Occipital lobe (tissue), 3 donors: ENCODE measurements at places on chromosomes 13 and 19. TPM values are rescaled to one million over a fixed set of nuclear protein-coding genes. Genes with fewer than 3 reads are reported as not detected.

GRCh38 chr19:41442473-41443355 lies at the start of gene ERICH4:
ERICH4 (plus strand) TSS chr19:41443156; CDS start chr19:41443170, 14 bp downstream.
- no peak for DNase-seq

DNA sequence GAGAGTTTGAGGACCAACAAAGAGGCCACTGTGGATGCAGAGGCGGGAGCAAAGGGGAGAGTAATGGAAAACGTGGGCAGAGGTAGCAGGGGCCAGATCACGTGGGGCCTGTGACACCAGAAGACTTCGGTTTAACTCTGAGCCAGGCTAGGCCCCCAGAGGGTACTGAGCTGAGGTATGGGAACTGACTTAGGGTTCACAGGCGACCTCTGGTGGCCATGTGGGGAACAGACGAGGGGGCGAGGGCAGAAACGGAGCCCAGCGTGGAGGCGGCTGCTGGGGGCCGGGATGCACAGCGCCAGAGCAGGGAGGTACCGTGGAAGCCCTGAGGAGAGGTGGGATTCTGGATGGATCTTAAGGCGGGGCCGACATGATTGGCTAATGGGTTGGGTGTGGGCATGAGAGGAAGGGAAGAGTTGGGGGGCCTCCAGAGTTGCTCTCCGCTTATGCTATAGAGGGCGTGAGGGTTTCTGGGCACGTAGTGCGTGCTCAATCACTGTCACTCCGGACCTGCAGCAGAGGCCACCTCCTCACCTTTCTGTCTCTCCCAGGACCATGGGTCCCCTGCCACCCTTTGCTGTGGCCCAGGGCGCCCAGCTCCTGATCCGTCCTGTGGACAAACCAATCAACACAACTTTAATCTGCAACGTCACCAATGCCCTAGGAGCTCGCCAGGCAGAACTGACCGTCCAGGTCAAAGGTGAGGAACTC lies 13.7 kb downstream of the PVR start:
- DNase-seq = no peak

DNA sequence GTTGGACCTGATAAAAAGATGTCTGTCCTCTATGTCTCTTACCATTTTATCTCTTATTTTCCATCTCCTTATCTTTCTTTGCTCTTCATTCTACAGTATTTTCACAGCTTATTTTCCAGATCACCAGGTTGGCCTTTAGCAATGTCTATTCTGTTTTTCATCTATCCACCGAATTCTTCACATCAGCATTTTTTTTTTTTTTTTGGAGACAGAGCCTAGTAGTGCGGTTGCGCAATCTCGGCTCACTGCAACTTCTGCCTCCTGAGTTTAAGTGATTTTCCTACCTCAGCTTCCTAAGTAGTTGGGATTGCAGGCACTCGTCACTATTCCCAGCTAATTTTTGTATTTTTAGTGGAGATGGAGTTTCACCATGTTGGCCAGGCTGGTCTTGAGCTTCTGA lies 49.0 kb downstream of the DNAJC15 start:
- DNase-seq = no peak

Gene LRRC63
- total RNA-seq = 2.0 TPM

- DNase-seq = no peak
Measured at GRCh38 chr13:32746474-32746873, 160.2 kb downstream of the PDS5B start.

DNA sequence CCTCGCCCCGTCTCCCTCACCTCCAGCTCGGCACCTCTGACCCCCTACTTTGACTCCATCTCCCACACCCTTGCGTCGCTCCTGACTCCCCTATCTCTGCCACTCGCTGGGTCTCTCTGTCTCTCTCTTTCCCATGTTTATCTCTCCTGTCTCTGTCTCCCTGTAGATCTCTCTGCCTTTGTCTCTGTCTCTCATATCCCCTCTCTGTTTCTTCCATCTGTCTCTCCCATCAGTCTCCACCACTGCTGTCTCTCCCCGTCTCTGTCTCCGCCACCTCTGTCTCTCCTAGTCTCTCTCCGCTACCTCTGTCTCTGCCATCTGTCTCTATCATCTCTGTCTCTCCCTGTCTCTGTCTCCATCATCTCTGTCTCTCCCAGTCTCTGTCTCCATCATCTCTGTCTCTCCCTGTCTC lies 12.4 kb upstream of the BBC3 start:
- no peak for DNase-seq

Gene PINLYP
- total RNA-seq = 13.3 TPM

DNA sequence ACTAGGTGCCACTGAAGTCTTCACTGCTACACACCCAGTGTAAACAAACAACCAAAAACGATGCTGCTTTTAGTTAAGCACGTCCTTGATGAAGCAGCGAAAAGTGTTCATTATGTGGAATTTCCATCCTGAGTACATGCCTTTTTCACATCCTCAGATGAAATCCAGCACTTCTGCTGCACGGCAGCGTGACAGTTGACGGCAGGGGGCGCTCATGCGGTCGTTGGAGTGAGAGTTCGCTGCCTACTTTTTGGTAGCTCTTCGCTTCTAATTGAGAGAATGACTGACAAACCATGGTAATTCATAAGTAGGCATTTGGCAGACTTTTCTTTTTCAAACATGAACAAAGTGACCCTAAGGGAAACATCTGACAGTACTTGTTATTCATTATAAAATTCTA lies 1124.9 kb downstream of the EFNB2 start:
- DNase-seq = no peak

Gene SLC1A6
- 72.2 TPM for total RNA-seq

GRCh38 chr19:19297759-19298158 lies 22.6 kb downstream of the SUGP1 start:
- DNase-seq = no peak

Gene ZNF829
- total RNA-seq = 8.7 TPM

- DNase-seq = no peak
Measured at GRCh38 chr13:108508263-108508662, 121.1 kb upstream of the MYO16 start.

DNA sequence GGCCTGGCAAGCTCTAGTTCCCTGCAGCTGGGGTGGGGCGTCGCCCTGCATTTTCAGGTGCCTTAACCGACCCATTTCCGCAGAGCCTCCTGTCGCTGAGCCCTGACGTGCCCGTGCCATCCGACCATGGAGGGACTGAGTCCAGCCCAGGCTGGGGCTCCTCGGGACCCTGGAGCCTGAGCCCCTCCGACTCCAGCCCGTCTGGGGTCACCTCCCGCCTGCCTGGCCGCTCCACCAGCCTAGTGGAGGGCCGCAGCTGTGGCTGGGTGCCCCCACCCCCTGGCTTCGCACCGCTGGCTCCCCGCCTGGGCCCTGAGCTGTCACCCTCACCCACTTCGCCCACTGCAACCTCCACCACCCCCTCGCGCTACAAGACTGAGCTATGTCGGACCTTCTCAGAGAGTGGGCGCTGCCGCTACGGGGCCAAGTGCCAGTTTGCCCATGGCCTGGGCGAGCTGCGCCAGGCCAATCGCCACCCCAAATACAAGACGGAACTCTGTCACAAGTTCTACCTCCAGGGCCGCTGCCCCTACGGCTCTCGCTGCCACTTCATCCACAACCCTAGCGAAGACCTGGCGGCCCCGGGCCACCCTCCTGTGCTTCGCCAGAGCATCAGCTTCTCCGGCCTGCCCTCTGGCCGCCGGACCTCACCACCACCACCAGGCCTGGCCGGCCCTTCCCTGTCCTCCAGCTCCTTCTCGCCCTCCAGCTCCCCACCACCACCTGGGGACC lies 1.2 kb downstream of the ZFP36 start:
- no peak for DNase-seq

GRCh38 chr13:105365831-105366230 lies 1169.6 kb downstream of the EFNB2 start:
- no peak for DNase-seq

- DNase-seq = no peak
Measured at GRCh38 chr19:14979476-14980255, at the start of gene SLC1A6. SLC1A6 (minus strand) TSS chr19:14979864; CDS start chr19:14972910, 6,954 bp downstream.

DNA sequence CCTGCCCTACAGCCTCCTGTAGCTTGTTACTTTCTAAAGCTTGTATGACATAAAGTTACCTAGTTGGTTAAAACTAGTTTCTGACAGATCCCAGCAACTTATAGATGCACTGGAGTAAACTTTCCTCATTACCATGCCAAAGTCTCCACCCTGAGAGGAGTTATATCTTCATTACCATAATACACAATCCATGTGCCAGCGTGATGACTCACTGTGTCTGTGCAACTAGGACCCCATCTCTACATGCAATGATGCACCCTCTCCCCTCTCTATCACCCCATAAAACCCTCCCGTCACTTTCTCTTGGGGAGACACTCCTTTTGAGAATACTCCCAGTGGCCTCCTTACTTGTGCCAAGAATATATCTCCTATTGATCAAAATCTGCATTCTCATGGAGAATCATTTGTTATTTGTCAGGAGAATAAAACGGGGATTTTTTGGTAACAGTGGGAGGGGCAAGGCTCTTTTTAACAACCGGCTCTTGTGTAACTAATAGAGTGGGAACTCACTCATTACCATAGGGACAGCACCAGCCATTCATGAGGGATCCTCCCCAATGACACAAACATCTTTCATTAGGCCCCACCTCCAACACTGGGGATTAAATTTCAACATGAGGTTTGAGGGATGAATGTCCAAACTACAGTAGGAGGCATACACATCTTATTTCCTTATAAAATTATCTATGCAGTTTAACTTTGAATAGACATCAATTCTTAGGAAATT lies 235.1 kb upstream of the ATXN8OS start:
- DNase-seq = no peak

DNA sequence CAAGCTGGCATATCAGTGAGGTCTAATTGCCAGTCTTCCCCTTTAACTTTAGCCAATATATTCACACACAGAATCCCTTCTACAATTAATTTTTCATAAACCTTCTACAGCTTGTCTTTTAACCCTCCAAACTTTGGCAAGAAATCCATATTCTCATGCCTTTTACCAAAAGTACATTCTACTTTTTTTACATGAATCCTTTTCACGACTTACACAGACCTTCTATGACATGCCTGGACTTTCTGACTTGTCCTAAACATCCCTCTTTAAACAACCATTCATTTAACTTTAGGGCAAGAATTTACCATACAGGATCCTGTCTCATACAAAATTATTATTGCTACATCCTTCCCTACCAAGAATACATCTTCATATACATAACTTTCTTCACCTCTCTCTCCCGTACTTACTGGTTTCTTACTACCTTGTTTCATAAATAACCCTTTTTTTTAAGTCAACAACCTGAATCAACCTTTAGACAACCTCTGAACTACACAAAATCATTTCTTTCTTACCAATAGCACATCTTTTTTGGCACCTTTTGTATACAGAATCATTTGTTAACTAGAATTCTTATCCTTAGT lies 23.5 kb downstream of the ZNF544 start:
- DNase-seq = no peak
